Osteoblast (primary cell): ENCODE measurements at places on chromosomes 7 and 10.

- DNase-seq, result no peak
These were observed 68.0 kb downstream of the SEPTIN14 start for GRCh38 chr7:55794527-55794926.

- DNase-seq, result peak; percentile 23
These were observed 132.6 kb downstream of the RGS10 start for GRCh38 chr10:119409906-119410305.

- no peak for DNase-seq
These were observed 376.9 kb downstream of the LRRTM3 start for GRCh38 chr10:67302701-67303100.

DNA sequence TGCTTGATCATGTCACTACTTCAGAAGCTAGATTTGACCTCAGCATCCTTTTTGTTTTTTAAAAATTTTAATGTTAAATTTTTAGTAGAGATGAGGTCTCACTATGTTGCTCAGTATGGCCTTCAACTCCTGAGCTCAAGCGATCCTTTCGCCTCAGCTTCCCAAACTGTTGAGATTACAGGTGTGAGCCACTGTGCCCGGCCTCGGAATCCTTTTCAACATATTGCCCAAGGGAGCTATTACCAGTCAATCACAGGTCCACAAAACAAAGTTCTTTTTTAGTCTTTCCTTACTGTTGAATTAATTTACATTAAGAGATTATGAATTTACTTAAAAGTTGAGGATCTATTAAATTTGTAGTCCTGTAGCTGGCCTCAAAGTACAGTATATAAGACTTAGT, 37.7 kb downstream of the CCSER2 start:
- DNase-seq, result no peak

DNA sequence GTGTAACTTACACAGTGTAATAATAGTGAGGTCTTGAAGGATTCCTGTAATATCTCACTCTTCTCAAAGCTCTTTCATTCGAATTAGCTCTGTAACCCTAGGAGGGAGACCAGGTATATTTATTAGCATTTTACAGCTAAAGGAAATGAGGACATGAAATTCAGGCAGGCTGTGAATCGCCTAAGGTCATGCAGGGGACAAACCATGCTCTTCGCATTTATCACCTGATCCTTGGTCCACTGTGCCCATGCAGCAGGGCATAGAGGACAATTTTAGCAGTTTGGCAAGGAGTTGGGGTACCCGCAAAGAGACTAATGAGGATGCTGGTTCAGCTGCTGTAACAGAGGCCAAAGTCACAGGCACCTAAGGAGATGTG, 14.8 kb upstream of the LAMB1 start:
- no peak for DNase-seq
